ENCODE measurements at places on chromosomes 1 and 21.

GRCh38 chr1:156048663-156049258 lies 4.8 kb downstream of the UBQLN4 start:
- DNase-seq: no peak

GRCh38 chr21:42027822-42028765 lies 17.9 kb upstream of the ZBTB21 start:
- no peak for DNase-seq

GRCh38 chr1:203603940-203604591 lies 22.6 kb upstream of the ATP2B4 start:
- no peak for DNase-seq

GRCh38 chr1:227795732-227796131 lies 19.7 kb upstream of the PRSS38 start:
- DNase-seq: no peak

DNA sequence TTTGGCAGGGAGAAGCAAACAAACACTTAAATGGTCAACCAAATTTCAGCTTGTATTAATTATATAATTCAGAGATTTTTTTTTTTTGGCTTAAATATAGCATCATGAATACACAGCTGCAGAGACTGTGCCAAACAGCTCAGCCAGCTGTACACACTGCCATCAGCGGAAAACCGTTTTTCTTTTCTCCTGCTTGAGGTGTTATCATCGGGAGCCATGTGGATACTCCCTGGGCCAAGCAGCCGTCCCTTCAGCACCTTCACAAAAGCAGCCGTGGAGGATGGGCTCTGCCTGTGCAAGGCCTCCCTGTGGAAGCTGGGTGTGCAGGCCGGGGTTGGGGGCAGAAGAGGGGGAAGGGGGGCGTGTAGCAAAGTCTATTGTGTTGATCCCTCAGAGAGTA lies 85.0 kb downstream of the NUF2 start:
- DNase-seq: peak; percentile 99

- DNase-seq: no peak
These were observed 41.1 kb downstream of the EPHA2 start for GRCh38 chr1:16114527-16115467.

- DNase-seq: no peak
These were observed 53.3 kb upstream of the SYT14 start for GRCh38 chr1:209884665-209885117.

DNA sequence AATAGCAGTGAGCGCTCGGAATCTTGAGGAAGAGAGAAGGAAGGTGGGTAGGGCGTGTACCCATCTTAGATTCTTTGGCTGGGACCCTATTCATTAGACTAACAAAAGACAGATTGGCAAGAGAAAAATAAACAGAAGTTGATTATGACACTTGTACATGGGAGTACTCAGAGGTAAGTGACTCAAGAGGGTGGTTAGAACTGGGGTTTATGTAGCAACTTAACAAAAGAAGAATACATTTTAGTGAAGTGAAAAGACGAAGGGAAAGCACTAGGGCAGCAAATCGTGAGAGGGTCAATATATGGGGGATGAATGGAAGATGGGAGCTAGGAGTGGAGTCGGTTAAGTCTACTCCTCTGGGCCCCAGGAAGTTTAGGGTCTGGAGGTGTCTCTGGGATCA lies 25.8 kb upstream of the RCC2 start:
- DNase-seq: no peak

DNA sequence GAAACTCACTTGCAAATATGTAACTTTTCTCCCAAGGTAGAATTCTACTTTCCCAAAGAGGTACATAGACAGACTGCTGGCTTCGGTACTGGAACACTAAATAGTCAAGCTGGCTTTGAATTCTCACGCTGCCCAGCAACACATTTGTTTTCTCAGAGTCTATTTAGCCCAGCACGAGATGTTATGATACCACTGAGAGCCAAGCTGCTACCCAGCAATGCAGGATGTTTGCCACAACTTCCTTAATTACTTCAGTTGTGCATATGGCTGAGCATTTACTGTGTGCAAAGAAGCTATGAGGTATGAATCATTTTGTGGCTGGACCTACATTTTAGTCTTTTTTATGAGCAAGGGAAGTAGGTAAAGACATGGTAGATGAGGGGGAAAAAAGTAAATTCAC lies 793.2 kb downstream of the PLA2G4A start:
- DNase-seq: no peak

DNA sequence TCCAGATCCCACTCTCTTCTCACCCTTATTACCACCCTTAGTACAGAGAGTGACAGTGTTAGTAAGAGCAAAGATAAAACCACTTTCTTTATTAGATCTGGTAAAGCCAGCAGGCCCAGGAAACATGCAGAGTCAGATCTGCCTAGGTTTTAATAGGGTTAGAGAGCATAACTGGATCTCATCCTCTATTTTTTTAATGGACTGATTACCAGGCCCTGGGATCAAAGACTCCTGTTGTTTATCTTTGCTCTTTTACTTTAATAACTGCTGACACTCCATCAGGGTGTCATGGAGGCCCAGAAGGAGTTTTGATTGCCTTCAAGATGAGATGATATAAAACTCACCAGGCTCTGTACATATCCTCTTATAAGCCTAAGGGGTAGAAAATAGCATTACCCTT lies 45.3 kb upstream of the RGS5 start:
- no peak for DNase-seq

DNA sequence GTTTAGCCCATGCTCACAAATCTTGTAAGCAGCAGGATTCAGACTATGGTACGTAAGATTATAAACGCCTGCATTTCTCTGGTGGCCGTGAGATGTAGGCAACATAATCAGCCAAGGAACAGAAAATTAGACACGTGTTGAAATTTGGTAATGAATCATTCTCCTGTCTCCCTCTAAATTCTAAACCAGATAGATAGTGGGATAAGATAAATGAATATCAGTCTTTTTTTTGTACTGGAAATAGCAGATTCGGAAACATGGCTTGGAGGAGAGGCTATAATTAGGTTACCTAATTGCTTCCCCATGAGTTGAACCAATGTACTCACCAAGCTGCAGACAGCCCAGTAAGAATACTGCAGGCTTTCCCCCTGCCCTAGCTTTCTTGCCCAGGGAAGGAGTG lies 172.3 kb downstream of the TGFB2 start:
- DNase-seq: no peak

DNA sequence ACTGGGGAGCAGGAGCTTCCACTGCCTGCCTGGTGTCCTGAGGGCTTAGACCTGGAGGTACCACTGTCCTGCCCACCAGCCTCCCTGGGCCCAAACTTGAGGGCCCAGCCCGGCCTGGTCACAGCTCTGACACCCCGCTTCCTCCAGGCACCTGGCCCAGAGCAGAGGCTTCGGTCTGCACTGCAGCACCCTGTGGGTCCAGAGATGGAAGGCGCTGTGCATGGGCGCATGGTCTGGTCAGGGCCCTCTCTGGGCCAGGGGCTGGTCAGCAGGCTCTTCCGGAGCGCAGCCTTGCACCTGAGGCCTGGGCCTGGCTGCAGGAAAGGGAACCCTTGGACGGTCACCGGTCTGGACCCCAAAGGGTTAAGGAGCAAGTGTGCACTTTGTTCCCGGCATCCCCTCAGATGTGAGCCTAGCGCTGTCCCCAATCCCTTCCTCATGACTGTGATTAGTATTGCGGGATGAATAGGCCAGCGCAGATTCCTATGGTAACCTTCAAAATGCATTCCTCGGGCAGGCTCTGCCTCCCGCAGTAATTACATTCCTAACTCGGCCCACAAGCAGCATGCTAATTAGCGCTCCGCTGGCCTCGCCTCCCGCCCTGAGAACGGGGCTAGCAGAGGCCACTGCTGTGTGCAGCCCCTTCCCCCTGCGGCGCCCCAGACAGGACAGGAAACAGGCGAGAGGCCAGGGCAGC lies 36.3 kb downstream of the PRDM16 start:
- DNase-seq: no peak

- DNase-seq: no peak
These were observed 345.8 kb downstream of the KIF26B start for GRCh38 chr1:245500546-245500945.

DNA sequence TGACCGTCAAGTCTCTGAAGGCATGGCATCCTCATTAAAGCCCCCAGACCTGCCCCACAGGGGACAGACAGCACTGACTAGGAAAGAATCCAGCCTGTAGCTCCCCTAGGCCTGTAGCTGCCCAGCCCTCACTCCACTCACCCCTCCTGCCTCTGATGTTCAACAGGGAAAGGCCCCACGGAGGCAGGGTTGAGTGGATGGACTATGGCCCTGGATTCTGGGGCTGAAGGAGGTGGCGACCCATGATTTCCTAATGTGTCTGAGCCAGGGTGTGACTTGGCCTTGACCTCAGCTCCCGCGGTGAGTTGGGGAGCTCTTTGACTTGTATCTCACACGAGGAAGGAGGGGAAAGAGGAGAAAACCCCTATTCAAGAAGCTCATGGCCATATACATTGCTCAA lies 238.5 kb upstream of the CSF3R start:
- no peak for DNase-seq

DNA sequence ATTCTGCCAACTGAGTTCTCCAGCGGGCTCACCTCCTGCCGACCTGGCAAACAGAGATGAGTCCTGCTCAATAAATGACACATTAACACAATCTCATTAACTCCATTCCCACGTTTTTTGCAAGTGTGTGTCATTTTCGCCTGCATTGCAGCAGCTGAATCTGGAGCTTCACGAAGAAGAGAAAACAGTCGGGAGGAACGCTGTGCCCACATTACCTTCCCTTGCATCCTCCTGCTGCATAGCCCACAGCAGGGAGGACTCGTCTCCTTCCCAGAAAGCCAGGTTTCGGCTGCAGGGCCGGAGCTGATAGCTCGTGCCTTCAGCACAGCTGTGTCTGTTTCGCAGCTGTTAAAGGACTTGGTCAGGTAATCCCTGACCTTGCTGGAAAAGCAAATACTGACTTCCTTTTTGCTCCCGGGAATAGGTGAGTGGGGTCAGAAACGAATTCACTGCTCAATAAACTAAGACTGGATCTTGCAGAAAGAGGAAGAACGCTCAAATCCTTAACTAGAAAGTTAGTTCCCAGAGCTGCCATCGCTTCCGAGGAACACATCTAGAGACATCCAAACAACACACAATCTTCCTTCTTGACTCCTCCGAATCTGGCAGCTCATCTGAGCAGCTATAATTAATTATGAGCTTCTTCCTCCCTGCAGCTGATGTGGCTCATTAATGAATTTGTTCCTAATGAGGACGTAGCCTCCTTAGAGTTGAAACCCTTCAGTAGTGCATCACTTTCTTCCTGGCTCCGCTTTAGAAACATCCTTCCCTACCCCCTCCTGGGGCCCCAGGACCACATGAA lies 33.0 kb downstream of the KANK4 start:
- DNase-seq: peak; percentile 14

- no peak for DNase-seq
These were observed 58.3 kb downstream of the ERI3 start for GRCh38 chr1:44296806-44297205.

GRCh38 chr21:42337830-42338728 lies 12.7 kb downstream of the TFF2 start:
- DNase-seq: peak; percentile 95

DNA sequence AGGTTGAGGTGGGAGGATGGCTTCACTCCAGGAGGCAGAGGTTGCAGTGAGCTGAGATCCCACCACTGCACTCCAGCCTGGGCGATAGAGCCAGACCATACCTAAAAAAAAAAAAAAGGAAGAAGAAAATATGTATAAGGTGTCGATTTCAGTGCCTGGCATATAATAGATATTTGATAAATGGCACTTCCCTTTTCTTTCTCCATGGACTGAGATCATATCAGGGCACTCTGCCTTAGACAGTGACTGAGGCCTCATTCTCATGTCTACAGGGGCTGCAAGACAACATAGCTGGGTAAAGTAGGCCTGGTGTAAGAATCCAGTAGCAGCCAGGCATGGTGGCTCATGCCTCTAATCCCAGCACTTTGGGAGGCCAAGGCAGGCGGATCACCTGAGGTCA lies 21.2 kb downstream of the PCAT6 start:
- no peak for DNase-seq

GRCh38 chr1:166166329-166166697 lies 488 bp downstream of the FAM78B start:
- no peak for DNase-seq

DNA sequence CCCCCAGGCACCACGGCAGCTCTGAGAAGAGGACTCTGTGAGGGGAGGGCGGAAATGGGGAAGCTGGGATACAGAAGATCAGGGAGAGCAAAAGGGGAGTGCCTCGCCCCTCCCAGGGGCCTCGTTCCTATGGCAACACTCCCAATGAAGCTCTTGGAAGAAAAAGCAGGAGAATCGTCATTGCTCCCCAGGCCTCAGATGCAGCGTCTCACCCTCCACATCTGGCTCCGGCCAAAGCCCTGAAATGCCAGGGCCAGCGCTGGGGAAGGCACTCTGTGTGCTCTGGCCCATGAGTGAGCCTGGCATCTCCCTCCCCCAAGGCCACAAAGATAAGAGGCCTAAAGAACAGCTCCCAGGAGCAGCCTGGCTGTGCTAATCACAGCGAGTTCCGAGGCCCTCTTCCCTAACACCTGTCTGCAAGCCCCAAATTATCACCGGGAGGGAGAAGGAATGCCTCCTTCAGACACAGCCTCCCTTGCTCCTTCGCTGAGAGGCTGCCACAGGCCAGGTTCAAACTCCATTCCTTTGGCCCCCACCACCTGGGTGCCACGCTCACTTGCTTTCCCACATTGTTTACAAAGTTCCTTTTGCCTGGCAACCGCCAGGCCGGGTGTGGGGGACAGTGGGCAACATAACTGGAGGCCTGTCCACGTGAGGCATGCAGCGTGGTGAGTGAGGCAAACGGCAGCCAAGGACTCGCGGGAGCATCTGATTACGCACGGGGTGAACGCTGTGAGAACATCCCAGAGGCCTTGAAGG lies 27.8 kb downstream of the ECE1 start:
- DNase-seq: peak; percentile 27

- no peak for DNase-seq
These were observed 3.1 kb downstream of the FUCA1 start for GRCh38 chr1:23864801-23865542.

GRCh38 chr1:161131523-161132409 lies 701 bp downstream of the DEDD start:
- no peak for DNase-seq

- DNase-seq: no peak
These were observed 33.9 kb downstream of the CAPN9 start for GRCh38 chr1:230781131-230781530.

GRCh38 chr21:25639551-25640201 lies 618 bp downstream of the JAM2 start:
- peak; percentile 62 for DNase-seq

- no peak for DNase-seq
These were observed 19.9 kb downstream of the AGPAT3 start for GRCh38 chr21:43884861-43885417.

GRCh38 chr21:37659874-37660273 lies 256.4 kb downstream of the KCNJ6 start:
- no peak for DNase-seq

Measured in NCI-H1092 treated with DMSO at 0.1 percent for 48 hours (cell line).